ENCODE measurements at places on chromosomes 4 and X. TPM values are rescaled to one million over a fixed set of nuclear protein-coding genes. Genes with fewer than 3 reads are reported as not detected.
A peak's percentile ranks its signal among the peaks of the same experiment; 100 is the strongest.

Gene FRG2
- not detected for total RNA-seq

Gene MOSPD2
- 9.5 TPM for total RNA-seq

Gene DCLK2
- 7.6 TPM for total RNA-seq

Gene FREM3
- total RNA-seq, result not detected

Gene PNMA5
- not detected for total RNA-seq

Gene MAOA
- 66.6 TPM for total RNA-seq

Gene ENPEP
- total RNA-seq, result 0.91 TPM

Gene KIT
- total RNA-seq, result 11.9 TPM

Gene USP26
- total RNA-seq, result not detected

Gene DMRTC1
- 0.34 TPM for total RNA-seq

Gene HAND2
- total RNA-seq, result 12.9 TPM

DNA sequence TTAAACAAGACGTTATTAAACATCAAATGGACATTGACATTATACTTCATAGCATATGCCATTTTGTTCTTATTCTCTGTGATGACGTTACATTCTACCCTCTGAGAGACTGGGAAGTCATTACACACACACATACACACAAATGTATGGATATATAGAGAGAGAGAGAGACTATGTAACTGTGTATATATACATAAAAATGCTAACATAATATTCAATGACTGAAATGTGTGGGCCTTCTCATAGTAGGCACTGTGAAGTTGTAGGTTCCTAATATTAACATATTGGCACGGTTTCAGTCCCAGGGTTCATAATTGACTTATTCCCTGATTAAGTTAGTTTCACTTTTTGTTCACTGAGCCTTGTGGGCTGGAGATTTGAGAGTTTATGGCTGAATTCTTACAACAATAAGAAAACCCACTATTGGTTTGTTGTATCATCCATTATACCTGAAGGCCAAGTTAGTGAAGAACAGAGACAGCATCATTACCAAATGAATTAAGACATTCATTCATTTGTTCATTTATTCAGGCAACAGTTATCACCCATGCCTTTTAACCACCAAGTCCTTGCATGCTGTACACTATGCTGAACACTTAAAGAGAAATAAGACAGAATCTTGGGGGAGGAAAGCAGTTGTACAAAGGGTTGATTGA is 68.5 kb downstream of the GAB1 start:
- H3K36me3 ChIP-seq, result no peaks in the 10 kb centered on the region
- H3K27ac ChIP-seq, result no peak overlapping the region
- H3K4me1 ChIP-seq, result peaks cover 26% of the 10 kb centered on the region
- no peak for DNase-seq
- H3K4me3 ChIP-seq, result no peak overlapping the region
- no peaks in the 10 kb centered on the region for H3K27me3 ChIP-seq

DNA sequence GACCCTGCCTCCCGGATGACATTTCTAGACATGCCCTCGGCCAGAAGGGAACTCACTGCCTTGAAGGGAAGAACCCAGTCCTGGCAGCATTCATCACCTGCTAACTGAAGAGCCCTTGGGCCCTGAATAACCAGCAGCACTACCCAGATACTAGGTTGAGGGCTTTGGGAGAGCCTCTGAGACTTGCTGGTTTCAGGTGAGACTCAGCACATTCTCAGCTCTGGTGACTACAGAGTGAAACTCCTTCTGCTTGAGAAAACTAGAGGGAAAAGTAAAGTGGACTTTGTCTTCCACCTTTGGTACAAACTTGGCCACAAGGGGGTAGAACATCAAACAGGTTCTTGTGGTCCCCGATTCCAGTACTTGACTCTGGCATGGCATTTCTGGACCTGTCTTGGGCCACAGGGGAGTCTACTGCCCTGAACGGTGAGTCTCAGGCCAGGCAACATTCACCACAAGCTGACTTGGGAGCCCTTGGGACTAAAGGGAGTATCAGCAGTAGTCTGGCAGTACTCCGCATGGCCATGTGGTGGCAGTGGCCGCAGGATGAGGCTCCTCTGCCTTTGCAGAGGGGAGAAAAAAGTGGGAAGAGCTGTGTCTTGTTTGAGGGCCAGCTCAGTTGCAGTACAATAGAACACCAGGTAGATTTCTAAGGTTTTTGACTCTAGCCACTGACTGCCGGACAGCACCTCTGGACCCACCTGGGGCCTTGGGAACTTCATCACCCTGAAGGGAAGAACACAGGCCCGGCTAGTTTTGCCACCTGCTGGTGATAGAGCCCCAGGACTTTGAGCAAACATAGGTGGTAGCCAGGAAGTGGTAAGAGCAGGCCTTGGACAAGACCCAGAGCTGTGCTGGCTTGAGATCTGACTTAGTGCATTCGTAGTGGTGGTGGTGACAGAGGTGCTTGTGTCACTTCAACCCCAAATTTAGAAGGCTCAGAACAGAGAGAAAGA is 414.8 kb downstream of the OPHN1 start:
- no peak for DNase-seq
- H3K27ac ChIP-seq, result no peak overlapping the region
- no peaks in the 10 kb centered on the region for H3K36me3 ChIP-seq
- no peak overlapping the region for H3K4me3 ChIP-seq
- H3K4me1 ChIP-seq, result no peaks in the 10 kb centered on the region

GRCh38 chr4:48254381-48255071 is 15.1 kb downstream of the TEC start:
- no peak overlapping the region for H3K27ac ChIP-seq
- H3K4me3 ChIP-seq, result no peak overlapping the region
- H3K27me3 ChIP-seq, result no peaks in the 10 kb centered on the region
- no peak for DNase-seq

DNA sequence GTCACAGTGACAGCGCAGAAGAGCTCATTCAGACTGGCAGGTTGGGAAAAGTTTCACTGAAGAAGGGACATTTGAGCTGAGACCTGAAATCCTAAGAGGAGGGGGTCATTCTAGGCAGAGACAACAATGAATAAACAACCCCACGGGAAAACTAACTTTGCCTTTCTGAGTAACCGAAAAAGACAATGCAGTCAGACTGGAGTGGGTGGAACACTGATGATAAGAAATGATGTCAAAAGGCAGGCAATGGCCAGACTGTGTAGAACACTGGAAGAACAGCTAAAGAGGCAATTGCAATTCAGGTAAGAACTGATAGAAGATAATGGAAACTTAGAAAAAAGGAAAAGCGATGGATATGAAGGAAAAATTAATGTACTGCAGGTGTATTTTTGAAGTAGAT is 73.8 kb downstream of the CHIC2 start:
- DNase-seq, result no peak
- no peaks in the 10 kb centered on the region for H3K36me3 ChIP-seq
- H3K4me1 ChIP-seq, result peaks cover 14% of the 10 kb centered on the region

GRCh38 chrX:101485212-101485949 is at the start of gene ARMCX4:
TSS of gene ARMCX4 (plus strand) at chrX:101485456. CDS start at chrX:101488590, 3,134 bp downstream.
- DNase-seq, result peak; percentile 81
- H3K36me3 ChIP-seq, result no peaks in the 10 kb centered on the region
- H3K4me1 ChIP-seq, result peaks cover 8% of the 10 kb centered on the region
- H3K27me3 ChIP-seq, result no peaks in the 10 kb centered on the region

DNA sequence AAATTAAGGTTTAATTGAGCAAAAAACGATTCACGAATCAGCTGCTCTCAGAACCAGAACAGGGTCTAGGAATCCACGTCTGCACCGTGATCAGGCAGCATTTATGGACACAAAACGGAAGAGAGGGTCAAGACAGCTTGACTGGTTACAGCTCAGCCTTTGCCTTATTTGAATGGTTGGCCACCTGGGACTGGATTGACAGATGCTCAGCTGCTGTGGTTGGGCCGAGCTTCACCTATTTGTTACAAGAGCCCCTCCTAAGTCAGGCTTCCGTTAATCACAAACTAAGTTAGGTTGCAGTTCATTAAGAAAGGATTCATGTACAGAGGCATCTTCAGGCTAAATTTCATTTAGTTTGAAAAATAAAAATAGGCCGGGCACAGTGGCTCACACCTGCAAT is 50.6 kb upstream of the MAN2B2 start:
- no peaks in the 10 kb centered on the region for H3K27me3 ChIP-seq
- H3K27ac ChIP-seq, result no peak overlapping the region
- no peak for DNase-seq
- no peaks in the 10 kb centered on the region for H3K36me3 ChIP-seq
- H3K4me1 ChIP-seq, result no peaks in the 10 kb centered on the region
- no peak overlapping the region for H3K4me3 ChIP-seq

DNA sequence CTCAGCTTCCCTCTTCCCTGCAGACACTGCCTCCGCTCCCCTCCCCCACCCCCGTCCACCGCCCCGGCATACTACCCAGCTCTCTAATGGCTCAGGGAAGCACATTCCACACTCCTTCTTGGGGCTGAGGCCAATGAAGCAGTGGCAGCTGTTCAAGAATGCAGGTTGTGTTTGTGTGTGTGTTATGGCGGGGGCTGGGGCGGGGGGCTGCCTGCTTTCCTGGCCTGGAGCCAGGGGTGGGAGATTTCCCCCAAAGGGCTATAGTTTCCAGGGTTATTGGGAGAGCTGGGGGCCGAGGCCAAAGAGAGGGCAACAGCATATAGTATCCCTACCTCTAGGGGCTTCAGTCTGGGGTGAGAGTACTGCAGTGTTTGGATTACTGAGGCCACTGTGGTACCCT is 149.4 kb downstream of the EFNB1 start:
- H3K27ac ChIP-seq, result no peak overlapping the region
- H3K27me3 ChIP-seq, result no peaks in the 10 kb centered on the region
- no peak for DNase-seq
- H3K36me3 ChIP-seq, result no peaks in the 10 kb centered on the region
- H3K4me3 ChIP-seq, result no peak overlapping the region

GRCh38 chr4:158894826-158895225 is 126.0 kb downstream of the FNIP2 start:
- no peak overlapping the region for H3K27ac ChIP-seq
- H3K36me3 ChIP-seq, result no peaks in the 10 kb centered on the region
- H3K27me3 ChIP-seq, result no peaks in the 10 kb centered on the region

- no peaks in the 10 kb centered on the region for H3K4me1 ChIP-seq
- H3K27ac ChIP-seq, result no peak overlapping the region
- DNase-seq, result no peak
- no peaks in the 10 kb centered on the region for H3K27me3 ChIP-seq
- no peak overlapping the region for H3K4me3 ChIP-seq
These were observed 115.3 kb upstream of the BCOR start for GRCh38 chrX:40213092-40213491.

DNA sequence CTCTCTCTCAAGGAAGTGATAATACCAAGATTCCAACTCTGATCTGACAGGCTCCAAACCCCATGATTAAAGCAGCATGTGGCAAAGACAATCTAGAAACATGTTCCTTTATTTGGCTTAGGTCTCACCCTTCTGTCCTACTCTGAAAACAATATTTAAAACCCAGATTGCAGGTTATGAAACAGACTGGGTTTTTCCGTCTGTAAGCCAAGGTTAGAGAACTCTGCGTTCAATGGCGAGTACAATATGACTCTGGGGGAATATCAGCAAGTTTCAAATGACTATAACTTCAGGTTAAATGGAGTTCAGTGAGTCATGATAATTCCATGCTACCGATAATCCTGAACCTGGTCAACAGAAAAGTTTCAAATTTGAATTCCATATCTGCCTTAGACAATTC is 50.8 kb downstream of the ANAPC10 start:
- no peak overlapping the region for H3K4me3 ChIP-seq
- H3K36me3 ChIP-seq, result no peaks in the 10 kb centered on the region
- no peak overlapping the region for H3K27ac ChIP-seq
- no peaks in the 10 kb centered on the region for H3K4me1 ChIP-seq
- no peak for DNase-seq

- no peak overlapping the region for H3K27ac ChIP-seq
- no peaks in the 10 kb centered on the region for H3K36me3 ChIP-seq
- DNase-seq, result no peak
- H3K27me3 ChIP-seq, result no peaks in the 10 kb centered on the region
- no peaks in the 10 kb centered on the region for H3K4me1 ChIP-seq
- no peak overlapping the region for H3K4me3 ChIP-seq
These were observed 26.7 kb upstream of the BMP2K start for GRCh38 chr4:78749258-78749971.

GRCh38 chr4:14334166-14334565 is 668.1 kb upstream of the CPEB2 start:
- H3K36me3 ChIP-seq, result no peaks in the 10 kb centered on the region
- H3K27ac ChIP-seq, result no peak overlapping the region
- H3K4me3 ChIP-seq, result no peak overlapping the region
- H3K4me1 ChIP-seq, result no peaks in the 10 kb centered on the region

DNA sequence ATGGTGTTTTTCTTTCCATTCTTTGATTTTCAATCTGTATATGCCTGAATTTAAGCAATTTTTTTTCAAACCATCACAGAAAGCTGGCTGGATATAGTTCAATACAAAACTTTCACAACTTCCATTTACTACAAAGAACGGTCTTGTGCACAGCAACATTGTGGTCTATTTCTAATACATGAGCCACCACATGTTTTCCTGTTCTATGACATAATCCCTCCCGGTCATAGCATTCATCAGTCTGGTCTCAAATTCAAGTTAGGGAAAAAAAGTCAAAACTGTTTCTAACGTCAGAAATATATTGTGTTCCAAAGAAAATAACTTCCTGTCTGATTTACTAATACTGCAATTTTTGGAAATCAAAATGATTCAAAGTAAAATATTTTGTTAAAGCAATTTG is 7.5 kb upstream of the CXCL6 start:
- no peak overlapping the region for H3K27ac ChIP-seq
- H3K36me3 ChIP-seq, result no peaks in the 10 kb centered on the region
- H3K4me3 ChIP-seq, result no peak overlapping the region
- H3K27me3 ChIP-seq, result no peaks in the 10 kb centered on the region
- DNase-seq, result no peak

GRCh38 chr4:53490965-53491622 is 100.2 kb downstream of the LNX1 start:
- H3K36me3 ChIP-seq, result no peaks in the 10 kb centered on the region
- no peaks in the 10 kb centered on the region for H3K27me3 ChIP-seq
- no peak for DNase-seq
- H3K4me3 ChIP-seq, result no peak overlapping the region
- H3K27ac ChIP-seq, result no peak overlapping the region

DNA sequence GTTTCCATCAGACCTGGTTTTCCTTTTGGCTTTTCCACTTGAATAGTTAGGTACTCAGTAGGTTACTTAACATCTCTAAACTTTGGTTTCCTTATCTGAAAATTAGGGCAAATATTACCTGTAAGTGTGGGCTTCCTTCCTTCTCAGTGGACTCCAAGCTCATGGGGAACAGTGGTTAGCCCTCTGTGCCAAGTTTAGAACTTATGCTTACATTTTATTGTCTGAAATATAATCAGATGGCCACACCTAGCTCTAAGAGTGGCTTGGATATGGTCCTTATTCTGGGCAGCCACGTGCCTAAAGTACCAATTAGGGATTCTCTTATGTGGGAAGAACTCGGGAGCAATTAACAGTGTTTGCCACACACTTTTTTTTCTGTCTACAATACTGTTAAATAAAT is 133.9 kb downstream of the UCHL1 start:
- H3K27me3 ChIP-seq, result no peaks in the 10 kb centered on the region
- H3K36me3 ChIP-seq, result no peaks in the 10 kb centered on the region
- no peak overlapping the region for H3K4me3 ChIP-seq
- H3K27ac ChIP-seq, result no peak overlapping the region

- no peaks in the 10 kb centered on the region for H3K27me3 ChIP-seq
- no peak overlapping the region for H3K27ac ChIP-seq
- no peaks in the 10 kb centered on the region for H3K4me1 ChIP-seq
These were observed 9.1 kb downstream of the FGFR3 start for GRCh38 chr4:1802151-1802715.
